NCI-H1417 (cell line): ENCODE measurements at places on chromosomes 13 and 19.

GRCh38 chr13:72004784-72005374 is 137.9 kb upstream of the DACH1 start:
- no peak for DNase-seq

GRCh38 chr13:72383646-72384045 is 343.8 kb downstream of the MZT1 start:
- DNase-seq, result no peak

GRCh38 chr19:13768510-13768909 is 4.2 kb downstream of the MRI1 start:
- no peak for DNase-seq

DNA sequence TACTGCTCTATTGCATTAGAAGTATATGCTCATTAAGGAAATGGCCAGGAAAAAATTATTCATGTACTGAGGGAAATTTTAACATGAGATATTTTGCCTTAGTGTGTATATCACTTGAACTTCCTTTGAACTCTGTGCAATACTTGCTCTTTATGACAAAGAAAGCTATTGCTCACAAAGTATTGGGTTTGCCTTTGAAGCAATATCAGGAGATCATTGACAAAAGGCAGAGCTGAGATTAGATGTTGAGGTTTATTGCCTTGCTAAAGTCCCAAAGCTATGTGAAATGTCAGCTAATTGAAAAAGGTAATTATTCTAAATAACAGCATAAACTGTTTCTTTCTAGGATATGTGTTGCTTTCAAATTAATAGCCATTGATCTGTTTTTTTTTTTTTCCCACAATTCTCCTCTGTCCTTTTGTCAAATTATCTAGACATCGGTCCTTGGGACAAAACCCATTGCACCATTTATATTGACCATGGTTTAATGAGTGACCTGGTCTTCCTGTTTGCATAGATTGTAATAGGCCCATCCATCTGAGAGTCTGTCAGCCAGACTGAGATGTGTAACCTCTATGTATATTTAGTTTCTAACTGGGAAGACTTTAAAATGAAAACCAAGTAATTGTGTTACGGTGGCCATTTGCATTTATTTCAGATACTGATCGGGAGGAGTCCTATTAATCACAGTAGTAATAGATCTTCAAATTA is 752.7 kb upstream of the GPC6 start:
- DNase-seq, result no peak

GRCh38 chr19:3556978-3557460 is 367 bp downstream of the MFSD12 start:
- peak; percentile 31 for DNase-seq

DNA sequence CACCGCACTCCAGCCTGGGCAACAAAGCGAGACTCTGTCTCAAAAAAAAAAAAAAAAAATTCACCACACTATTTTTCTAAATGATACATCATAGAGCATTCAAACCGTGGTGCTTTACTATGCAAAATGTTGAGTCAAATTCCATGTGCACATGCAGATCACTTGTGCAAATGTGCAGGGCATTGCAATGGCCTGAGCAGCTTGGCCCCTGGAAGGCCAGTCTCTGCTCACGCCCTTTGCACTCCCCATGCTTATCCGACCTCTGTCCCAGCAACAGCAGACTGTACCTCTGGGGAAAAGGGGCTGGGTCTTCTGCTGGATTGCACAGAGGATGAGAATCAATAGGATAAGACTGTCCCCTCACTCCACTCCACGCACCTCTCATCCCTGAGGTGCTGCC is 58.5 kb downstream of the PARP4 start:
- DNase-seq, result no peak

DNA sequence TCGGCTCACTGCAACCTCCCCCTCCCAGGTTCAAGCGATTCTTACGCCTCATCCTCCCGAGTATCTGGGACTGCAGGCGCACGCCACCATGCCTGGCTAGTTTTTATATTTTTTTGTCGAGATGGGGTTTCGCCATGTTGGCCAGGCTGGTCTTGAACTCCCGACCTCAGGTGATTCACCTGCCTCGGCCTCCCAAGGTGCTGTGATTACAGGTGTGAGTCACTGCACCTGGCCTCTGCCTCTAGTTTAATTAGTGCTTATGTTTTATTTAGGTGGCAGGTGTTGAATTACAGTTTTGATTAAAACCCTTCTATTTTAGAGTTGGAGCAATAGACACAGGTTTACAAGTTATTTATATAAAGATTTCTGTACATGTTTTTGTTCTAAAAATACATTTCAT is 42.8 kb downstream of the ATP11A start:
- DNase-seq, result peak; percentile 97

GRCh38 chr13:101289764-101290163 is 126.5 kb downstream of the NALCN start:
- DNase-seq, result peak; percentile 96

DNA sequence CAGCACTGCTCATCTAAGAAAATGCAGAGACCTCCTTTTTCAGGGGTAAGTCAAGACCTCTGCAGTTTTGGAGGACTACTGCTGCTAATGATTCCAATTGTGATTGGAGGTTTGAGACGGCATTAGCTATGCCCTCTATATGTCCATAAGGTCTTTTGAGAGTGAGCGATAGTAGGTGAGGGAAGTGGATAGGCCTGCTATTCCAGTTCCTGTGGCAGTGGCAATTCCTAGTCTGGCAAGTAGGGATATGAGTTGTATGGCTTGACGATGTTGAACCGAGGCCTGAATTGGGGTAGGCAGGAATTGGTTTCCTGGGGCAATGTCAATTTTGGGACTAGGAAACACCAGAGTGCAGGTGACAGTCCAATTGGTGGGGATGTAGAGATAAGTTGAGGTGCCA is 913.1 kb upstream of the SLITRK5 start:
- DNase-seq, result no peak

DNA sequence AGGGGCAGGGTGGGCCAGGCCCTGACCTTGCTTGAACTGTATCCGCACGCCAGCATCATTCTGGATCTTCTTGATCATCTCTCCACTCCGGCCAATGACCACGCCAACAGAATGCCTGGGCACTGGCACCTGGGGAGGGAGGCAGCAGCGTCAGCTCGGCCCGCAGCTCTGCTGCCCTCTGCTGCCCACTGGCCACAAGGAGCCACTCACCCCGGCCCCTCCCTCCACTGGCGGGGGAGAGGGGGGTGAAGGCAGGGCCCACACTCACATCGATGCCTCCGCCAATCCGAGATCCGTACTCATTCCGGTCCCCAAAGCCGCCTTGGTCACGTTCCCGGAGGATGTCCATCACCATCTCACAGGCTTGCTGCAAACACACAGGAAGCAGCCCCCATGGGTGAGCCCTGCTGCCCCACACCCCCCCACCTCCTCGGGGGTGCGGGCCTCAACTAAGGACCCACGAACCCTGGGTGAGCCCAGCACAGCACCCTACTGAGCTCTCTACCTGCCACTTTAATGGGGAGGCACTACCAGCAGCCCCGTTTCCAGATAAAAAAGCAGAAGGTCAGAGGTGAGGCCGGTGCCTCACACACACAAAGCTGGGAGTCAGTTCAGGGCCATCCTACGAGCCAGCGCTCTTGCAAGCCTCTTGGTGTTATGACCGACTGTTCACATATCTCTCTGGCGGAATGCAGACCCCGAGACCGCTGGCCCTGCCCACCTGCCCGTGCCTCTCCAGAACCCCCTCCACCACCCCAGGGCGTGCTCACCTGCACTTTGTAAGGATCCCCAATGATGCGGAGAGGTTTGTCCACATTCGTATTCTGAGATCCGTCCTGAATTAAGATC is 6.7 kb downstream of the KHSRP start:
- no peak for DNase-seq

- DNase-seq, result no peak
Observed at GRCh38 chr13:50227361-50227760, 212.1 kb downstream of the KCNRG start.
